ENCODE measurements at places on chromosomes 6 and 20.

- no peaks in the 10 kb centered on the region for H3K4me1 ChIP-seq
- no peak overlapping the region for H3K4me3 ChIP-seq
- H3K27ac ChIP-seq, result no peak overlapping the region
- H3K36me3 ChIP-seq, result no peaks in the 10 kb centered on the region
- DNase-seq, result no peak
These were observed 4.4 kb downstream of the BPIFA1 start for GRCh38 chr20:33239979-33240736.

DNA sequence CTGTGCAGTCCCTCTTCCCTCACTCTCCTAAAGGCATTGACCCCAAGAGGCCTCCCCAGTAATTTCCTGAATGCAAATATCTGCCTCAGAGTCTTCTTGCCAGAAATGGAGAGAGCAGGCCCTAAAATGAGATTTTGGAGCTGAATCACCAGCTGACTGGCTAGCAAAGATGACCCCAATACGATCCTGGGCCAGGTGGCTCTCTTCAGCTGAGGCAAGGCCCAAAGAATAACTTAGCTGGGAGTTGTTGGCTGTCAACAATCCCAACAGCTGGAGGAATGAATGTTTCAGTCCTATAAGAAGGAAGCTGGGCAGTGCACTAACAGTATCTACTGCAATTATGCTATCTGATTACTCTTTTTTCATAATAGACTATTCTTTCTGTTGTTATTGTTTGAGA is 37.2 kb upstream of the VGLL2 start:
- no peaks in the 10 kb centered on the region for H3K36me3 ChIP-seq
- no peak for DNase-seq
- H3K27ac ChIP-seq, result no peak overlapping the region
- H3K4me1 ChIP-seq, result no peaks in the 10 kb centered on the region
- no peaks in the 10 kb centered on the region for H3K27me3 ChIP-seq

GRCh38 chr20:10496465-10496864 is 61.4 kb downstream of the SLX4IP start:
- H3K4me1 ChIP-seq, result peaks cover 46% of the 10 kb centered on the region
- no peak for DNase-seq
- no peaks in the 10 kb centered on the region for H3K36me3 ChIP-seq
- H3K27ac ChIP-seq, result no peak overlapping the region

- H3K27ac ChIP-seq, result no peak overlapping the region
- H3K36me3 ChIP-seq, result no peaks in the 10 kb centered on the region
- peaks cover 2% of the 10 kb centered on the region for H3K27me3 ChIP-seq
These were observed 147.7 kb upstream of the RPS6KA2 start for GRCh38 chr6:166774770-166775169.

- H3K4me3 ChIP-seq, result no peak overlapping the region
- H3K27ac ChIP-seq, result no peak overlapping the region
- peaks cover 3% of the 10 kb centered on the region for H3K27me3 ChIP-seq
- no peak for DNase-seq
- H3K36me3 ChIP-seq, result no peaks in the 10 kb centered on the region
These were observed 407.1 kb upstream of the JAG1 start for GRCh38 chr20:11080781-11081377.

GRCh38 chr20:32655903-32656512 is 17.7 kb downstream of the C20orf203 start:
- no peak overlapping the region for H3K27ac ChIP-seq
- H3K36me3 ChIP-seq, result no peaks in the 10 kb centered on the region
- peaks cover 10% of the 10 kb centered on the region for H3K4me1 ChIP-seq
- H3K4me3 ChIP-seq, result no peak overlapping the region

DNA sequence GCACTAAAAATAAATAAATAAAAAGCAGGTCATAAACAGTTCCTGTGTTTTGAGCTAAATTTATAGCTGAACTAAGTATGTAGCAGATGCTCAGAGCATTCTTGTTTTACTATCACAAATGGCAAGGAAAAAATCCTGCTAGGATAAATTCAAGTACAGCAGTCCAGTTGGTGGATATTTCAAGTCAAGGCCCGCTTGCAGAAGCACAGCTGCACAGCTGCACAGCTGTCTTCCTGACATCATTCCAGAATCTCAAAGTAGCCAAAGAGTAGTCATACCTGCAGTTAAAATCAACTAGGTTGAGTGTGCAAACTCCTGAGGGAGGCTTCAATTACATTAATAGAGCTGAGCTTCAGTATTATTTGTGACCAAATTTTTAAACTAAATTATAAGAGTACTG is 297.7 kb upstream of the MANEA start:
- no peaks in the 10 kb centered on the region for H3K27me3 ChIP-seq
- no peaks in the 10 kb centered on the region for H3K4me1 ChIP-seq
- no peak overlapping the region for H3K27ac ChIP-seq
- no peak for DNase-seq
- no peak overlapping the region for H3K4me3 ChIP-seq

- H3K27ac ChIP-seq, result no peak overlapping the region
- no peak for DNase-seq
These were observed 324 bp upstream of the LAMP5 start for GRCh38 chr20:9514072-9514460.

GRCh38 chr20:47727170-47727880 is 58.0 kb downstream of the SULF2 start:
- H3K27me3 ChIP-seq, result peaks cover 3% of the 10 kb centered on the region
- H3K4me3 ChIP-seq, result peak overlapping the region; percentile 95
- peak; percentile 63 for DNase-seq
- H3K27ac ChIP-seq, result peak overlapping the region; percentile 68
- H3K4me1 ChIP-seq, result peaks cover 33% of the 10 kb centered on the region

DNA sequence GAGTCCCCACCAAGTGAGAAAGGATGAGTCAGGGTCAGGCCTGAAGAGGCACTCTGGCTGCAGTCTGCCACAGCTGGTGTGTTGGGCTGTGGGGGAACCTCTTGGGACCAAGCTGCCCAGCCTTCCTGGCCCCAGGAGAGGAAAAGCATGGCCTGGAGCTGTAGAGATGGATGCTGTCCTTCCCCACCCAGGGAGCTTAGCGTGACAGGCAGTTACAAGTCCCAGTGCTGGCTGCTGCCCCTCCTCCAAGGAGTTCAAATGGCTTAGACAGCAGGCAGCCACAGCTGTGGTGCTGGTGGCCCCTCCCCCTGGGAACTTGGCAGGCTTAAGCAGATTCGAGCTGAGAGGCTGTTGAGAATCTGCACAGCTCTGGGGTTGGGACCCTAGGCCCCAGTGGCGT is 253.2 kb downstream of the PLCB1 start:
- H3K27ac ChIP-seq, result no peak overlapping the region
- DNase-seq, result no peak
- peaks cover 40% of the 10 kb centered on the region for H3K4me1 ChIP-seq
- no peaks in the 10 kb centered on the region for H3K36me3 ChIP-seq

- DNase-seq, result no peak
- H3K4me3 ChIP-seq, result no peak overlapping the region
- no peaks in the 10 kb centered on the region for H3K27me3 ChIP-seq
These were observed 5.6 kb upstream of the BLOC1S5 start for GRCh38 chr6:8069631-8070284.

DNA sequence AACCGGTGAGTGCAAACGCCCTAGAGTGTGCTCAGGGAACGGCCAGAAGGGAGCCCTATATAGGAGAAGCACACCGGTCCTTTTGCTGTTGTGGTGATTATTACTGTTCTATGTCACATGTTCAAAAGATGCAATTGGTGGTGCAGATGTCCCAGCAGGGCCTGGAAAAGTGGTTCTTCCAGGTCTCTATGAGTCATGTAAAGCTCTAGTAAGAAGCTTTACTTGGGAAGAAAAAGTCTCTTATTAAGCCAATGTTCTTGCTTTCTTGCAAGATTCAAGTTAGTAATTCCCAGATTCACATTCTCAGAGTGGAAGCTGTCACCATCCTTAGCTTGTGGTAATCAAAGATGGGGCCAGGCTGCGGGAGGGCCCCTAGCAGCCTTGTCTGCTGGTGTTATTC is 23.3 kb downstream of the EDN3 start:
- no peaks in the 10 kb centered on the region for H3K36me3 ChIP-seq
- no peaks in the 10 kb centered on the region for H3K4me1 ChIP-seq
- no peak overlapping the region for H3K4me3 ChIP-seq
- DNase-seq, result no peak

DNA sequence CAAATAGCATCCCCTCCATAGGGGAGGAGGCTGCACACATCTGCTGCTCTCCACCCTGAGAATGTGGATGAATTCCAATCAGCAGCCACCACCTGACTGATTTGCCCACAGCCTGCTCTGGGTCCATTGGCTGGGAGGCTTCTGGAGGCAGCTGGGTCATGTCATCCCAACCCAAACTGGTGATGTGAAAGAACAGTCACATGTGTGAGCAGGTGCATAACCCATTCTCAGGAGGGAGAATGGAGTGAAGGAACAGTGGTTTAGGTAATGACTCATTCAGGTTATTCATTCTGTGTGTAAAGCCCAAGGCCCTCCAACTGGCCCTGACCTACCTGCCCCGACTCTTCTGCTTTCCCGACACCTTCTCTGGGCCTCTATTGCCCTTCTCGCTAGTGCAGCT is 90.9 kb upstream of the GCM1 start:
- H3K4me1 ChIP-seq, result peaks cover 5% of the 10 kb centered on the region
- no peak for DNase-seq
- H3K36me3 ChIP-seq, result peaks cover 13% of the 10 kb centered on the region
- H3K27ac ChIP-seq, result no peak overlapping the region

DNA sequence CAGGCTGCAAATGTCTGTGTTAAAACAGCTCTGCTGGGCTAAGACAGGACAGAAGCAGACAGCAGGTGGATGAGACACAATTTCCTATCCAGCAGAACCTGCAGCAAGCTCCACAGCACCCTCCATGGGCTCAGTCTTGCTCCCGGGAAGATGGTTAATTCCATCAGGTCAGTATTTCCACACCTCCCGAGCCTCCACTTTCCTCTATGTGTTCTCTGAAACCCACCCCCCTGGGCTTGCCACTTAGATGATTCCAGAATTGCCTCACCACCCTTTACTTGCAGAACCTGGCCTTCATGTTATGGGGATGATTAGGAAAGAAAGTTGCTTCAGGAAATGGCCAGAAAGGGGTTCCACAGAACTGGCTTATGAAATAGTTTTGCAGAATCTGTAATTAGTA is 43.8 kb downstream of the ERMARD start:
- DNase-seq, result no peak
- H3K4me3 ChIP-seq, result no peak overlapping the region

DNA sequence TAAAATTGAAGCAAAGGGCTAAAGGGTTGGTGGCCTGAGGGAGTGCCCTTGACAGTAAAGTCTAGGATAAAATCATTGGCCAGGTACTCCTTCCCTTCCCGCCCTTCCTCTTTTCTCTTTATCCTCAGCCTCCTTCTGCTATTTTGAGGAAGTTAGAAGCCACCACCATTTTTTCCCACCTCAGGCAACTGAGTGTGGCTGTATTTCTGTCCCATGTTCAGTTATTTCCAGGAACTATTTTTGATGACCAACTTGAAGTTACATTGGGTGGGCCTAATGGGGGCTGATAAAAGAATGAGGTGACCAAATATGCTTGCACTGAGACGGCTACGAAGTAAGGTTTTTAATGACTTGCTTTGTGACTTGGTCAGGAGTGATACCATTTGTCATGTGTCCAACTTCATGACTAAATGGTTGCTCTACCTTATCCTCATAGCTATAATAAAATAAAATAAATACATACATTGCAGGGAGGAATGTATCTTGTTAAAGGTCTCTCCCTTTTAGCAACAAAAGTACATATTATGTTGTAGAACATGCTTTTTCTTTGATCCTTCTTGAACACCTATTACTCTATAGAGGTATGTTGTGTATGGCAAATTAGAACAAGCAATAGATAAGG is 12.0 kb downstream of the PTPN1 start:
- no peak overlapping the region for H3K4me3 ChIP-seq
- DNase-seq, result no peak
- H3K36me3 ChIP-seq, result no peaks in the 10 kb centered on the region

DNA sequence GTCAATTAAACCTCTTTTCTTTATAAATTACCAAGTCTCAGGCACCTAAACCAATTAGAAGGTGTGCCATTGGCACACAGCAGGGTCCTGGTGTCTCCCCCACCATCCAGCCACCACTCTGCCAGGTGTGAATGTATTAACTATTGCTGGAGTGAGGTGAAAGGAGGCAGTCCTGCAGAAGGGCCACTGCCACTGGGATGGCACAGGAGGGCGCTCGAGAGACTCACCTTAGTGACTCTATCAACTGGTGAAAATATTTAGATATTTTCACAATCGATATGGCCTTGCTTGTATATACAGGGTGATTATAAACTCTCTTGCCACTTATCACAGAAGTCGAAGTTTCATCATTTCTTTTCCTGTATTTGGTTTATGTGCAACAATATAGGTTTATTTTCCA is 145.6 kb upstream of the ESR1 start:
- H3K27me3 ChIP-seq, result peaks cover 3% of the 10 kb centered on the region
- no peak overlapping the region for H3K27ac ChIP-seq
- H3K4me1 ChIP-seq, result no peaks in the 10 kb centered on the region
- H3K36me3 ChIP-seq, result no peaks in the 10 kb centered on the region
- DNase-seq, result no peak
- H3K4me3 ChIP-seq, result no peak overlapping the region

- no peak overlapping the region for H3K4me3 ChIP-seq
- no peak overlapping the region for H3K27ac ChIP-seq
- no peaks in the 10 kb centered on the region for H3K4me1 ChIP-seq
- H3K27me3 ChIP-seq, result no peaks in the 10 kb centered on the region
- no peak for DNase-seq
These were observed 57.4 kb downstream of the PRL start for GRCh38 chr6:22239261-22239921.

DNA sequence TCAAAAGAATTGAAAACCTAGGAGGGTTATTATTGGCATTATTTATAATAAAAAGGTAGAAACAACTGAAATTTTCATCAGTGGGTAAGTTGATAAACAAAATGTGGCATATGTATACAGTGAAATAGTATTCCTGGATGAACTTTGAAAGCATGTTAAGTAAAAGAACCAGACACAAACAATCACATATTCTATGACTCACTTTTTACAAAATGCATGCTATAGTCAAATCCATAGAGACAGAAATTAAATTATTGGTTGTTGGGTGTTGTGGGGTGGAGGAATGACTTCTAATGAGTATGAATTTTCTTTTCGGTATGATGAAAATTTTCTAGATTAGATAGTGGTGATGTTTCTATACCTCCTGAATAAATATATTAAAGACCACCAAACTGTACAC is 94.6 kb downstream of the LRRC1 start:
- H3K4me1 ChIP-seq, result peaks cover 8% of the 10 kb centered on the region
- H3K27ac ChIP-seq, result no peak overlapping the region
- H3K27me3 ChIP-seq, result no peaks in the 10 kb centered on the region
- no peaks in the 10 kb centered on the region for H3K36me3 ChIP-seq

GRCh38 chr20:8187740-8188139 is 55.7 kb downstream of the PLCB1 start:
- H3K36me3 ChIP-seq, result peaks cover 8% of the 10 kb centered on the region
- no peak overlapping the region for H3K4me3 ChIP-seq
- H3K4me1 ChIP-seq, result peaks cover 32% of the 10 kb centered on the region
- H3K27me3 ChIP-seq, result no peaks in the 10 kb centered on the region
- DNase-seq, result no peak
- no peak overlapping the region for H3K27ac ChIP-seq

DNA sequence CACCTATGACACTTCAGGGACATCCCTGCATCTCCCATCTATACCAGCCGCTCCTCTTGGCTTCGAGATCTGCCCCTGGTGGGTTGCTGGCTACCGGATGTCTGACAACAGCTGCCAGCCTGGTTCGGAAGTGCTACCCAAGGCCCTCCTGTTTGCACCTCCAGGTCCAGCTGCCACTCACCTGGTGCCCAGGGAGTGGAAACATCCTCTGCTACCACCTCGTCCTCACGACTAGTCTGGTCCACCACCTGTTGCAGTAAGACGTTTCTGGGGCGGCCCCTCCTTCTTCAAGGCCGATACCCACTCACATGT is 8.3 kb upstream of the PCMTD2 start:
- H3K4me1 ChIP-seq, result no peaks in the 10 kb centered on the region
- H3K27ac ChIP-seq, result no peak overlapping the region
- no peak overlapping the region for H3K4me3 ChIP-seq
- H3K36me3 ChIP-seq, result no peaks in the 10 kb centered on the region

Measured in immature natural killer cell (primary cell).